ENCODE measurements at places on chromosomes 5 and 9.

DNA sequence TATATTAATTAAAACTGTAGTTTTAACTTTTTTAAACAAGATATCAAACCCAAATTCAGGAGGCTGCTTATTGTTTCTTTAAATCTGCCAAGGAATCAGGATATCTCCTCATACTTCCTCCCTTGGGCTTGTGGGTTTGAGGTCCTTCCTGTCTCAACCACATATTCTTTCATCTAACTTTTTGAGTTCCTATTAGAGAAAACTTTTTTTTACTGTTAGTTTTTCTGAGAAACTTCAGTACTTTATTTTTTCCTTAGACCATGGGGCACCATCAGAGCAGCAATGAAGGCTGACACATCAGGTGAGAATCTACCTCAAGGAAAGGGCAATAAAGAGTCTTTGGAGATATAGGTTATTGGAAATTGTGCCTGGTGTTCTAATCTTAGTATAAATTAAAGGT, 56.7 kb downstream of the TSSK1B start:
- DNase-seq, result no peak

GRCh38 chr9:132894862-132895835, 16.5 kb downstream of the SPACA9 start:
- DNase-seq, result no peak

- no peak for DNase-seq
These were observed 18.0 kb downstream of the MTRR start for GRCh38 chr5:7886849-7887475.

- DNase-seq, result no peak
These were observed 293.2 kb upstream of the WWC1 start for GRCh38 chr5:167998148-167998767.

GRCh38 chr5:137560420-137560819, 61.3 kb upstream of the SPOCK1 start:
- DNase-seq, result peak; percentile 12

DNA sequence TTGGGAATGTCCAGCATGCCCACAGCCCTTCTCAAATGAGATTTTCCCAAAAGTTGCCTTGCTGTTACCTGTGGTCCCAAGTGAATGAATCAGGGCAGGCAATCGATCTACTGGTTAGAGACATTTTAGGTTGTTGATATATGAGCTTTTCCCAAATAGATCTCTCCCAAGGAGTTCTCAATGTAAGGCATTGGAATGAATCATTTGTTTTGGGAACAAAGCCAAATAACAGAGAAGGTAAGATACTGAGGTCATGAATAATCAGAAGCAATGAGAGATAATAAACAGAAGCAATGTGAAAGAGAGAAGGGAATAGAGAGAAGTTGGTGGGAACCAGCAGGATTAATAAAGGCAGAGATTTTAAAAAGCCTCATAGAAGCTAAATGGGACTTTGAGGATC, 93.6 kb upstream of the FER start:
- DNase-seq, result no peak

DNA sequence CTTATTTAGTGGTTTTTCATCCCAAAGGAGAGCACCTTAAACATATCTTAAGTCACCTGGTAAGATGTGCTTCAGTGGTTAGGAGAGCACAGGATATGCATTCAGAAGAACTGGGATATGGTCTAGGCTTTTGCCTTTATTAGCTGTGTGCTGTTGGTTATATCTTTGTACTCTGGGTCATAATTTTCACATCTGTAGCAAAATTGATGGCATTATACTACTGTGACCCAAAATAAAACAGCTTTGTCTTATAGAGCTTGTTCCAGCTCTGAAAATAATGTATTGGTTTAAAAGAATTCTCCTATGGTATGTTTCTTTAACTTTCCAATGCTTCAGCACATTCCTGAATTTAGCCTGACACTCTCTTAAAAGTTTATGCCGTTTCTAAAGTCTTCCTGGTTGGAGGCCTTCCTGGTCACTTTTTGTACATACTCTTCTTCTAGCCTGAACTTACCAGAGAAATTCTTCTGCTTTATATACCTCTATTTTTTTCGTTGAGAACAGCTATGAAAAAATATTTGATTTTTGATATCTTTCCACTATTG, 337.1 kb upstream of the MPDZ start:
- no peak for DNase-seq
